ENCODE measurements at places on chromosomes 12 and 14.
A peak's percentile ranks its signal among the peaks of the same experiment; 100 is the strongest.

DNA sequence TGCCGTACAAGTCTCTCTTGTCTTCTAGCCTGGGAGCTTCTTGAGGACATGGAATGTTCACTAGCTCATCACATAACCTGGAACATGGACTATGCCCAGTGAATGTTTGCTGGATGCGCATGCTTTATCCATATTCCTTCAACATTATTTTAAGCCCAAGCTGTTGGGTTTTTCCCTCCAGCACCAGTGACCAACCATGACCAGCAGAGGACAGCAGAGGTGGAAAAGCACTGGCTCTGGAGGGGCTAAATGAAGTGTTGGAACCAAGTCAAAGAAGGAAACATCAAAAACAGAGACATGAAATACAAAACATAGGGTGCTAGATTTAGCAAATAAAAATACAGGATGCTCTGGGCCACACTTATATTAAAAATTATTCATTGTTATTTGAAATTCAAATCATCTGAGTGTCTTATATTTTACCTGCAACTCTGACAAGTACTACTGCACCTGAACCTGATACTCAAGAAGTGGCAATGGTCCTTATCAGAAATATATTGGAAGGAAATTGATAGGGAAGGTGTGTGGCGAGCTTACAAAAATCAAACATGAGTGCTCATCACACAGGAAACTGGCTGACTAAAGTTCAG is 23.1 kb upstream of the HELB start:
- DNase-seq = no peak

DNA sequence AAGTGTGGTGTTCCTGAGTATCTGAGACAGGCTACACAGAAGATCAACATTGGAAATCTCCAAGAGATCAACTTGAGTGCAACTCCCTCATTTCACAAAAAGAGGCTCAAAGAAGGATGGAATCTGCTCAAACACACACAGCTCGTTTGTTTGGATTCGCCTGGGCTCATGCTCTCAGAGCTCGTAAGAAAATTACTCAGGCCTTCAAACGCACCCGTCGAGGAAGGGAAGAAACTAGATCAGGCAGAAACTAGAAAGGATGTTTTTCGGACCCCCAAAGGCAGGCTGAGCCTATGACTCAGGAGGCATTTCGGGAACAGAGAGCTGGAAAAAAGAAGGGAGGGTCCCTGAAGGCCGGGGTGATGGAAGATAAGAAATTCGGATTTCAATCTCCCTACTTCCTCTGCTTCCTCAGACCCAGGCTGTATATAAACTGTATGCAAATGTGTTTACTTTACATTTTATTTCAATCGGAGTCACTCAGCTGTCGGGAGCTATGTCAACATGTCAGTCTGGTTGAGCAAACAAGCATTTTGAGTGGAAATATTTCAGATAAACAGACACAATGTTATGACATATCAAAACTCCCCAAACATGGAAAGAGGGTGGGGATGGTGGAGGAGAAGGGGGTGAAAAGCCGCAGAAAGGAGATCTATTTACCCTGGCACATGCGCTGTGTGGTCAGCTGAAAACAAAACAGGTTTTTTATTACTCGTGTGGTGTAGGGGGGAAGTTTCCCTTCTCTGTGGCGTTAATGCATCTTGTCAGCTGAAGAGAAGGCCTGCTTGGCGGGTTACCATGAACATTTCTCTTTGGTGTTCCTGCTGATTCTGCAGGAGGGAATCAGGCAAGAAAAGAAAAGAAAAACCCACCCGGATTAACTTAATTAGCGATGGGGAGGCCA is 129.1 kb upstream of the TBX3 start:
- no peak for DNase-seq

DNA sequence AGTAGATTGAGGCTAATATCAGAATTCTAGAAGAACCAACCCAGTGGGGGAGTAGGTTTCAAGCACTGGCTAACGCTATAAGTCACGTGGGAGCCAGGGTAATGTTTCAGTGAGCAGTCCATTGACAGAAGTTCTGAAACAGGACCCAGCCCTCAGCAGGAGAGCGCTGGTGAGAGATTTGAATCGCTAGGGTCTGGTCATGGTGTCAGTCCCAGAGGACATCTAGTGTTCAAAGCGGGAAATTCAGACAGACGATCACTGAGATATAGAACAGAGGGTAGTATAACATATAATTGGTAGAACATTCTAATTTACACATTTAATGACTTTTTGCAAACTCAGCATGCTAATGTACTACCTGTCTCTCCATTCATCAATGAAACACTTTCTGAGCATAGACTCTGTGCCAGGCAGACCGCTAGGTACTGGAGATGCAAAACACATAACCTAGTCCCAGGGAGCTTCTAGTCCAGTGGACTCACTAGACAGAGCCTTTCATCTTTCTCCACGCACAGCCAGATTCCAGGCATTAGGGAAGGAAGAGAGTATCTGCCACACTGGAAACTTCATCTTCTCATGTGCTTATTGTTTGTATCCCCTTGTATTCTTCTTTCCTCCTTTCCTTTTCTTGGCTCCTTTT is 35.4 kb upstream of the RNASE3 start:
- peak; percentile 62 for DNase-seq

DNA sequence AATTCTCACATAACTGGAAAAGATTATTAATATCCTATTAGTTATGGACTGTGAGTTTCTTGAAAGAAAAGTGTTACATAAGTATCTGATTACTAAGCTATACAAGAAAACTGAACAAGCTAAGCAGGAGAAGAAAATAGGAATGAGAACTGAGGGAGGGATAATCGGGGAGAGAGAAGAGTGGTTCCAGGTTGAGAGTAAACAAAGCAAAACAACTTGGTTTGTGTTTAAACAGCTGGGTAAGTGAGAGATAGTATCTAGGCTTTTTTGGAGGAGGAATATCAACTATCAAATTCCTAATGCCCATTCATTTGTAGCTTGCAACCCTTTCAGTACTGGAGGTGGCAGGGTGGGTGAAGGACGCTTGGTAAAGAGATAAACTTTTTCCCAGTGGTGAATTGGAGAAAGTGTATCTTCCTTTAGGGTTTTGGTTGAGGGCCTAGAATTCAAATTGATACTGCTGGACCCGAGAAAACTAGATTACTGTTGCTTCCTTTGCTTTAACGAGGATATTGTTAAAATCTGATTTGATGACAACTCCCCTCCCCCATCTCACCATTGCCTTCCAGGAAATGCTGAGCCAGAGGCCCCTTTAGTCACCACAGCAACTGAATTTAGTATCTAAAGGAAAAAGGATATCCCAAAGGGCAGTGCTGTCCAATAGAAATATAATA is 2.0 kb upstream of the SLC2A3 start:
- peak; percentile 21 for DNase-seq

DNA sequence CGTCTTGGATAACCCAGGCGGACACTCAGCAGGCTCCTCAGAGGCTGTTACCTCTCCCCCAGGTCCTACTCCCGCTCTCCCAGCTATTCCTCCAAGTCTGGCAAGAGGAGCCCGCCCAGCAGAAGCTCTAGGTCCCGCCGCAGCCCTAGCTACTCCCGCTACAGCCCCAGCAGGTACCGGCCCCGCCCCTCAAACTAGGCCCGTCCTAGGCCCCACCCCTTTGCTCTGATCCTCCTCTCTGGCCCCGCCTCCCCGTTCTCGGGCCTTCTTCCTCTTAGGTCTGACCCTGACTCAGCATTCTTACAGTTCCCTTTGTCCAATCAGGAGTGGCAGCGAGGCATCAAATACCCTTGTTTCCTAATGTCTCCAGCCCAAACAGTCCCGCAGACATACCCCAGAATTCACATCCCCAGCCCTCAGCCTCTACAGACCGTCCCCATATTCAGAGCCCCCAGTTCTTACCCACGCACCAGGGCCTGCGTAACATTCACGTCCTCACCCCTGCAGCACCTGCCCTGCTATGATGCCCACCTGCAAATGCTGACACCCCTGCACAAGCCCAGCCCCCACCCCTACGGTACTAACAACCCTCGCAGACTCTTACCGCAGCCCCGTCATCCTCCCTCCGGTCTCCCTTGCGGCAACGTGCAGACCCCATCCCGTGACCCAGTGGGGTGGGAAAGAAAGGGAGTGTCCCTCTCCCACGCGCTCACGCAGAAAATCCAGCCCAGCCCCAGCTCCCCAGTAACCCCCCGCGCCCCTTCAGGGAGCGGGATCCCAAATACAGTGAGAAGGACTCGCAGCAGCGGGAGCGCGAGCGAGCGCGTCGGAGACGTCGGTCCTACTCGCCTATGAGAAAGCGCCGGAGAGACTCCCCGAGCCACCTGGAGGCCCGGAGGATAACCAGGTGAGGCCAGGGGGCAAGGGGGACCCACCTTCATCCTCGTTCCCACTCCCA is 25.0 kb upstream of the HSPB8 start:
- no peak for DNase-seq

DNA sequence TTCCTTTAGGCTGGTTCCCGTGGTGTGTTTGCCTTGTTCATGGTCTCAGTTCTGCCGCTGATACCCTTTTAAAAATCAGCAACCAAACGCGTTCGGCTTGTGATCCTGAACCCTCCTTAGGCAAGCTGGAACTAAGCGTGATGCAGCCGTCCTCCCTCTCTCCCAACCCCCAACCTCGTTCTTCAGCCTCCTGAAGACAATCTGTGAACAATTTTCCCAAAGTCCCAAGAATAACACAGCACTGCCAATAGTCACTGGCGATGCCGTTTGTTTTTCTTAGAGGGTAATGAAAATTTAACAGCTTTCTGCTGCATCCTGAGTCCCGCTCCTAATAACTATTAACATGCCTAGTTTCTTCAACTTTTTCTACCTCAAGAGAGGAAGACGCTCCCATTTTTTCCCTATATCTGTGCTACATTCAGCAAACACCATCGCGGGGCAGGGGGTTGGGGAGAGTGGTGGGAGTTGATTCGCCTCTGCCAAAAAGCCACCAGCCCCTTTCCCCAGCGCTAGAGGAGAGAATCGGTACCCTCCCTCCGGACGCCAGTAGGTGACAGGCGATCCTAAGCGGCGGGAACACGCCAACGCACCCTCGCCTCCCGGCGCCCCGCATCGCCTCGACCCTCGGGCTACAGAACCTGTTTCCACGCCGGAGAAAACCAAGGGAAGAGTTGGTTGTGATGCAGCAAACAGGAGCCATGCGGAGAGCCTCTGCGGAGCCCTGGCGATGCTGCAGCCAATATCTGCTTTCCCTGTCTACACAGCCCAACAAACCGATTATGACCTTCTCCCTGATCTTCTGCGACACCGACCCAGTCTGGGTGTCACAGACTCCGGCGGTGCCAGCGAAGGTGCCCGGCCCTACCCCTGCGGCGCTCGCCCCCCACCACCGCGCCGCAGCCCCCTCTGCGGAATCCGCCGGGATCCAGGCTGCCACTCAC is 752 bp downstream of the PRICKLE1 start:
- no peak for DNase-seq

DNA sequence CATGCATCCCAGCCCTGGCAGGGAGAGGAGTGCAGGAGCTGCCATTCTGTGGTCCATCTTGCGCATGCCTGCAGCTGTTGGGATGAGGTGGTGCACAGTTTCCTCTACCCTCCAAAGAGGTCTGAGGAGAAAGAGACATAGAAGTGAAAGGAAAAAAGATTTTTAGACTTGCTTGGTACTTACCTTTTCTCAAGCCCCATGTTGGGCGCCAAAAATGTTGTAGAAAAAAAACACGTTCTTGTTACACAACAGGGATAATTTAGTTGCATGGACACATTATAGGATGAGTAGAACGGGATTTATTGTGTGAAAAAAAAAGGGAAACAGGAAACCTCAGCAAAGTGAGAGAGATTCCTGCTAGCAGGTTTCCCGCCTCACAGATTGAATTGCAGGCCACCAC is 244.4 kb upstream of the GARIN2 start:
- no peak for DNase-seq

Measured in right renal cortex interstitium (tissue), 3 donors.